ENCODE measurements at places on chromosomes 6 and 20.

DNA sequence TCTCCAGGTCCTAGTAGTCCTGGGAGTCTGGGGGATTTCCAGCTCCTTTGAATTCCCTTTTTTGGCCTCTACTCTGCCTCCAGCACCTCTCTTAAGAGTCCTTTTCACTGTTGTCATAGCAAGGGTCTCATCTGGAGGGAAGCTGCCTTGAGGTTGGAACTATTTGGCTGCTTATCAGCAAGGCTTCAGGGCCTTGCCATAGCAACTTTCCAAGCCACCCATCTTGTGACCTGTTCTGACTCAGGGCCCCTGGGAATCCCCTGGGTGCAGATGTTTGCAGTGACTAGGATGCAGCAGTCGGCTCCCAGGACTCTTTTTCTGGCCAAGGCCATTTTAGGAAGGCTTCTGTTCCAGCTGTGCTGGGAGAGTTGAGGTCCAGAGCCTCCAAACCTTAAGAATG lies 12.4 kb downstream of the PKIG start:
- no peak for DNase-seq

DNA sequence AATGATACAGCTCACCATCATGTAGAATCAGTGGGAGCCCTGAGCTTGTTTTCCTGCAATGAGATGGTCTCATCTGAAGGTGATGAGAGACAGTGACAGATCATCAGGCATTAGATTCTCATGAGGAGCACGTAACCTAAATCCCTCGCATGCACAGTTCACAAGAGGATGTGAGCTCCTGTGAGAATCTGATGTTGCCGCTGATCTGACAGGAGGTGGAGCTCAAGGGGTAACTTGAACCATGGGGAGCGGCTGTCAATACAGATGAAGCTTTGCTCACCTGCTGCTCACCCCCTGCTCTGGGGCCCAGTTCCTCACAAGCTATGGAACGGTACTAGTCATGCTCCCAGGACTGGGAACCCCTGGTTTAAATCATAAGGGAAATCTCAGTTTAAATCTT lies 89.2 kb downstream of the THBS2 start:
- DNase-seq, result no peak

DNA sequence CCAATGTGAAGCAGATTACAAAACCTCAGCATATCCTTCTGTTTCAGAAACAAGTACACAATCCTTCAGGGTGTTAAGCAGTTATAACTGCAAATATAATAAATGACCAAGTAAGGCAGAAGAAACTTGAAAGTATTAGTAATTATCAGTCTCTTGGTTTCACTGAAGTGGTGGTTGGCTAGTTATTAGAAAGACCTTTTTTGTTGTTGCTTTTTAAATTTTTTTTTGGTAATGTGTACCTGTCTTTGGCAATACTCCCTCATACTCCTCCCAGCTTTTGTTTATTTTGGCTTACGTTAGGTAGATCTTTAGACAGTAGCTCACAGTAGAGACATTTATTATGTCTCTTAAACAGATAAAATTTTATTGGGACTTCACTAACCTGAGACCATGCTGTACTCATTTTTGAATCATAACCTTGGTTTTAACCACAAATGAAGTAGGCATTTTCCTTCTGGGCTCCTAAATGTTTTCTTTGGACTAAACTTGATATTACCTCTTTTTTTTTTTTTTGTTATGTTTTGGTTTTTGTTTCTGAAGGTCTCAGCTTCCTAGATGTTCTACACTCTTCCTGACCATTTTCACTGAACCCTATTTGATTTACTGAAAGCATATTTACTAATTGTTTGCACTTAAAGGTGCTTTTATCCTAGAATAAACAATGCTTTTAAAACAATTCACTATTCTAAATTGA lies 6.4 kb downstream of the CD2AP start:
- no peak for DNase-seq

DNA sequence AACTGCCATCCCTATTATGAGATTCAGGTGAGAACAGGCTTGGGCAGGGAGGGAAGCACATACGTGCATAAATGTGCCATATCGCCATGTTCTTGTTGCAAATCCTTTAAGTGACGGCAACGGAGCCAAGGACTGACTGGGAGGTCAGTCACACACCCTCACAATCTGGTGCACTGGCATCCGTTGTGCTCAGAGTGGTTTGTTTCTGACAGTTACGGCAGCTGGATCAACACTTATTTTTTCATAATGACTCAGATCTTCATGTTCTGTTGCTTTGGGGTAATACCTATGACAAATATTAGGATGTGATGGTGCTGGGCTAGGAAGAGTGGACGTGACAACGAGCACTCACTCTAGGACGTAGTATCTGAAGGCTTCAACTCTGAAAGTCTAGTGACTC lies 56.2 kb upstream of the PREP start:
- DNase-seq, result no peak

GRCh38 chr6:151034825-151035781 lies 169.6 kb downstream of the MTHFD1L start:
- DNase-seq, result no peak

DNA sequence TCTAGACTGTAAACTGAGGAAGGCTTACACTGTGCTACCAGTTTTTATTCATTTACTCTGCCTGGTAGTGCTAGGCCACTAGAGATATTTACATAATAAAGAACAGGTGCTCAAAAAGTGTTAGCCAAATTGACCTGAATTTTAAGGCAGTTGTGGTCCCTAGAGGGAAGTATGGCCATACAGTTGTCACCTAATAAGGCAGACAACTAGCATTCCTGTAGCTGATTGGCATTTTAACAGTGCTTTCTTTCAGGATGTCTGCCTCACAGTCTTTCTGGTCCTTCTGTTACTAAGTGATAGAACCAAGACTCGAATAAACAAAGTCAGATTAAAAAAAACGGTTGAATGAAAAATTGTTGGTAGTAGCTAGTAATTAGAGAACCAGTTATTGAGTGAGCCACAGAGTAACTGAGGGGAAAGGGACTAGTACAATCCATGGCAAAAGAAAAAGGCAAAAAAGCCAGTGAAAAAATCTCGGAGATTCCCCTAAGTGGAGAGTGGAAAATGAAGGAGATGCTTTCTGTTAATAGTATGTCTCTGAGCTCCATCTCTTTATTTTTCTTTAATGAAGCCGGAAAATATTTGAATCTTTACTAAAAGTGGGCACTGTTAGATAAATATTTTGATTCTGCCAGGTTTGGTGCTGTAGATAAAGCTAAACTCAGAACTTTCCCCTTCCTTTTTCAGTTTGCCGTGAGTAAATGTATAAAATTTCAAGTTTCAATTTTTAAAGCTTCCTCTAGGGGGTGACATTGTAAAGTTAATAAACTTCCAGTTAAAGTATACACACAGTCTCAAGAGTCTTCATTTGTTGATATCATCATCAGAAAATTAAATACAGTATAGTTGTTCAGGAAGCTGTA lies 9.1 kb downstream of the VTA1 start:
- no peak for DNase-seq

- DNase-seq, result no peak
Observed at GRCh38 chr6:7148100-7148822, 40.5 kb downstream of the RREB1 start.

DNA sequence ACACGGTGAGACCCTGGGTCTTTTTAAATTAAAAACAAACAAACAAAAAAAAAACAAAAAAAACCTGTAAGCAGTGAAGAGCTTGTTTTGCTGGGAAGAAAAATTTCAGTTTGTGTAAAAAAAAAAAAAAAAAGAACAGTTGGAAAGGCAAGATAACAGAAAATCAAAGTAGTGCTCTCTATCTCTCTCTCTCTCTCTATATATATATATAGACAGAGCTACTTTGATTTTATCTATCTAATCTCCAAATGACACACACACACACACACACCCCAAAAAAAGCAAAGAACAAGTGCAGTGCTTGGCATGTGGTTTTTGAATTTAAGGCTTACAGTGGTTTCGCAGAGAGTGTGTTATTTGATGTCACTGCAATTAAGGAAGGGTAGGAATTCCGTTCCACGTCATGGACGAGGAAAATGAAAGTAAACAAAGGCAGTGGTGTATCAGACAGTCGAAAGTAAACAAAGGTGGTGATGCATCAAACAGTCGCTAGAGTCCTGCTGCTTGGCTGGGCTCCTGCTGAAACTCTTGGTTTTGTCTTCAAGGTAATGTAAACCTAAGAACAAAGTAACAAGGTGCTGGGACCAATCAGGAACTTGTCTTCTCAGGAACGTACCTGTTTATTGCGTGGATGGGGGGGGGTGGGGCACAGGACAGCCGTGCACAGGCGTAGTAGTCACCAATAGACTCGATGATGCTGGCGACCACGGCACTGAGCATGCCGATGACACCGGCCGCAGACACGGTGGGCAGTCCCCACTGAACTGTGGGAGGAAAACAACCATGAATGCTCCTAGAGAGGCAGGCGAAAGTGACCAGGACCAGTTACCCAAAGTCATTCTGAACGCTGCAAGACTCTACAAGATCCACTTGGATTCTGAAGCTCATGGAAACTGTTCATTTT lies 131.8 kb downstream of the SLC23A2 start:
- DNase-seq, result no peak

GRCh38 chr6:112214739-112215269 lies 39.6 kb downstream of the LAMA4 start:
- no peak for DNase-seq

DNA sequence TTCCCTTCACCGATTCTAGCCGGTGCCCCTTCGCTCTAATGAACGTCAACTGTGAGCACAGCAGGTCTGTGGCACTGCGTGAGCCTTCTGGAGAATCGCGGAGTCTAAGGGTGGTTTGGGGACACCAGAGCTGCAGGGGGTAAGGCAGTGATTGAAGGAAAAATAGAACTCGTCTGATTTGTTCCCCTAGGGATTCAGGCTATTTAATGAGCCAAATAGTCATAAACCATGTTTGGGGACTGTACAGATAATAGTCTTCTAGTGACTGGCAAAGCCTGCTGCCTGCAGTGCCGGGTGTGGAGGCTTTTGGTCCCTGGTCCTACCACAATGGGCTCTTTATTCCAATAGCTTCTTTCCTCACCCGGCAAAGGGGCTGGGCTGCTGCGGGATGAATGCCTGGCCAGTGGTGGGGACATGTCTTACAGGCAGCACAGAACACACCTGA lies 11.1 kb upstream of the NTSR1 start:
- DNase-seq, result no peak

DNA sequence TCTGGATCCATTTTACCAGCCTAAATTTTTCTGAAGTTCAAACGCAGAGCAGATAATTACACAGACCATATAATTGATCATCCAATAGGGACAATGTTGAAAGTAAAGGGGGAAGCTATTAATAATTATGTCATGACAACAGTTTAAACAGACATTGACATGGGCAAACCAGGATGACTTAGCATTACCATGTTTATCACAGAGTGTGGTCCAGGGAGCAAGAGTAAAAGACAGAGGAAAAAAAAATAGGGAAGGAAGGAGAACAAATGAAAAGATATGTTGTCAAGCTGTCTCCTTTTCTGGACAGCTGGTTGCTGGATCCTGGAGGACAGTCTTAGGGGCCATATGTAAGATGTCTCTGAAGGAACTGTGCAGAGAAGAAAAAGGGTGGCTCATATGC lies 69.4 kb upstream of the FBXL4 start:
- no peak for DNase-seq

DNA sequence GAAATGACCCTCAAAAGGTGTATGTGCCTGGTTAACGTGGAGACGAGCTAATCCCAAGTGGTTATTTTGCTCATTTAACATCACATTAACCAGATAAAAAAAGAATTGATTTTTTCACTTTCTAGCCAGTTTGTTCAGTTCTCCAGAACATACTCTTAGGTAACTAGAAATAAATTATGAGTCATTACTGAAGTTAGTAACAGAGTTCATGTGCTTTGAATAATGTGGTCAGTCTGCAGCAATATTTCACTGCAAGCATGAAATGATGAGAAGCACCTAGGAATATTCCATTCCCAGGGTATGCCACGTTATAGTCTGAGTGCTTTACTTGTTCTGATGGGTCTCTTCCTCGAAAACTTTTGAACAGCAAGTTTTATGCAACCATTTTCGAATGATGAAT lies 138.3 kb upstream of the INSM1 start:
- no peak for DNase-seq

DNA sequence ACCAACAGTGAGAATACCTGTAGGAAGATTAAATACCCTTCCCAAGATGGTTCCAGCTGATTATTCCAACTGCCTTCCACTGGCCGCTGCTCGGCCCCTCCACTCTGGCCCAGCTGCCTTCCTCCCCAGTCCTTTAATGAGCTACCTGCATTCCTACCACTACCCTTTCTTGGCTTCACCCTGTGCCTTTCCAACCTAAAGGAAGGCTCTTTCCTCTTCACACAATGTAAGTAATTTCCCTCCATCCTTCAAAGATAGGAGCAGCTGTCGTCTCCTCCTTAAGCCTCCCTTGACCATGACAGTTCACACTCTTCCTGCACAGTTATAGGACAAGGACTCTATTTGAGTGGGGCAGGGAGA lies 16.2 kb upstream of the SNX9 start:
- DNase-seq, result no peak

GRCh38 chr6:107154131-107154800 lies 39.0 kb upstream of the BEND3 start:
- DNase-seq, result no peak

DNA sequence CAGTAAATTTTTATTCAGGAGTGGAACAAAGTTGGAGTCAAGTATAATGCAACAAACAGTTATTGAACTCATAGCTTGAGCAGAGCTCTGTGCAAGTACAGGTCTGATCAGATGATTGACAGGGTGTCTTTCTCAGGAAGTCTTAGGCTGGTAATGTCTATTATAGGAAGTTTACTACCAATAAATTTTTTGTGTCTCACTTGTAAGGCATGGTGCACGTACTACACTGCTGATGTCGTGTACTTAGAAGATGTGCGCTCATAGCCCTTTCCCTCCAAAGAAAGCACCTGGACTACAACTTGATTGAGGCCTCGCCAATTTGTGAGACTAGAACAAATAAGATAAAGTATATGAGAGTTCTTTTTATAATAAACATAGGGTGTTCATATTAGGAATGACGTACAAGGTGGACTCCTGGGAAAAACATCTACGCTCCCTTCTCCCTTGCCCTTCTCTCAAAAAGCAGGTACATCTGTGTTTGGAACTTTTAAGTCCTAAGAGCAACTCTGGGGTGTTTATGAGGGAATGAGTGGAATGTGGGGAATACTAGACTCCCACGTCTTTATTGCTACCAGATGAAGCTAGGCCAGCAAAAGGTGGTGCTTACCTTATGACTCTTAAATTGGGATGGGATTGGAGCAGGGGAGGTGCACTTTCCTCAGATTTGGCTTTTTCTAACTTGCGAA lies 1.5 kb downstream of the NDUFAF5 start:
- no peak for DNase-seq
